ENCODE measurements at places on chromosomes 12 and 14. TPM values are rescaled to one million over a fixed set of nuclear protein-coding genes. Genes with fewer than 3 reads are reported as not detected.
A peak's percentile ranks its signal among the peaks of the same experiment; 100 is the strongest.

GRCh38 chr14:88919502-88919901 lies 95.1 kb downstream of the TTC8 start:
- DNase-seq = no peak

GRCh38 chr14:100994082-100994481 lies 90.6 kb upstream of the RTL1 start:
- DNase-seq = no peak

Gene ZBTB42
- 0.74 TPM for polyA plus RNA-seq

Gene NTF3
- polyA plus RNA-seq = 2.4 TPM

DNA sequence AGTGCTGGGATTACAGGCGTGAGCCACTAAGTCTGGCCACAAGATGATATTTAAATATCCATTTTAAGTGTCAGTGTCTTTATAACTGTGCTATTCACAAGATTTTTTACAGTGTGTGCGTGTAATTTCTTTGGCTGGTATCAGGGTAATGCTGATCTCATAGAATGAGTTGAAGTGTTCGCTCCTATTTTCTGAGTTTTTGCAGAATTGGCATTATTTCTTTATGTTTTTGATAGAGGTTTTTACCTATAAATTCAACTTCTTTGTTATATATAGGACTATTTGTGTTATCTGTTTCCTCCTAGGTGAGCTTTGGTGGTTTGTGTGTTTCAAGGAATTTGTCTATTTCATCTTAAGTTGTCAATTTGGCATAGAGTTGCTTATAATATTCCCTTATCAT lies 45.6 kb downstream of the FOXN4 start:
- DNase-seq = no peak

Gene HOXC10
- not detected for polyA plus RNA-seq

GRCh38 chr12:68896881-68897540 lies 36.0 kb downstream of the CPM start:
- DNase-seq = no peak

GRCh38 chr12:51389302-51389999 lies 1.8 kb downstream of the GALNT6 start:
- DNase-seq = no peak

GRCh38 chr12:113271853-113272561 lies 50.7 kb downstream of the TPCN1 start:
- DNase-seq = no peak

GRCh38 chr12:95788637-95789036 lies 1.9 kb downstream of the NTN4 start:
- no peak for DNase-seq

Gene PYM1
- polyA plus RNA-seq = 54.0 TPM

Gene ZCCHC8
- polyA plus RNA-seq = 25.9 TPM

- no peak for DNase-seq
Observed at GRCh38 chr12:9757433-9758025, 3.2 kb downstream of the CD69 start.

DNA sequence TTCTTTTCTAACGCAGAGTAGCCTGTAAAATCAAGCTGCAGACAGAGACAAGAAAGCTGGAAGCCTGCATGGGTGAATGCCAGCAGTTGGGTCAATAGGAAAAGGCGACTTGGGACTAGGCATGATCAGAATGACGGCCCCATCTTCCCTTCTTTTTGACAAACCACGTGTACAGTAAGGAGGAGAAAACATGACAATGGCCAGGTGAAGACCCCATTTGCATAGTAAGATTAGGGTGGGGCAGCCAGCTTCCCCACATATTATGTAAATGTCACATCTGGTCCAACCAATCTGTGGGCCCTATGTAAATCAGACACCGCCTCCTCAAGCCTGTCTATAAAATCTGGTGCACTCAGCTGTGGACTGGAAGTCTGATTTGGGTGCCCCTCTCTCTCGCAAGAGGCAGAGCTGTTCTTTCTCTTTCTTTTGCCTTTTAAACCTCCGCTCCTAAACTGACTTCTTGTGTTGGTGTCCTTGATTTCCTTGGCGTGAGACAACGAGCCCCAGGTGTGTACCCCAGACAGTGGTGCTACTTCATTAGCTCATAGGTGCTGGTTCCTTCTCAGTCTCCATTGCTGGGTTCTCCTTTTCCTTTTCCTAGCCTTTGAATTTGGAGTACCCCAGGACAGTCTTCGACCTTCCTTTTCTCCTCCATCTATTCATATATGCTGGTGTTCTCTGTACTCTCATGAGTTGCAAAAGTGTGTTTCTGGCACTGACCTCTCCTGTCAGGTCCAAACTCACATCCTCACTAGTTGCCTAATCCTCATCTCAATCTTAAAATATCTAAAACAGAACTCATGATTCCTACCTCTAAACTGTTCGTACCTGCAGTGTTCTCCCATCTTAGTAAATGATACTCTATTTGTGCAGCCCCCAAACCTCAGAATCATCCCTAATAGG lies 9.4 kb upstream of the DHRS7 start:
- DNase-seq = no peak

Gene MUCL1
- not detected for polyA plus RNA-seq

- peak; percentile 71 for DNase-seq
Observed at GRCh38 chr12:96241846-96242256, 47.7 kb downstream of the ELK3 start.

DNA sequence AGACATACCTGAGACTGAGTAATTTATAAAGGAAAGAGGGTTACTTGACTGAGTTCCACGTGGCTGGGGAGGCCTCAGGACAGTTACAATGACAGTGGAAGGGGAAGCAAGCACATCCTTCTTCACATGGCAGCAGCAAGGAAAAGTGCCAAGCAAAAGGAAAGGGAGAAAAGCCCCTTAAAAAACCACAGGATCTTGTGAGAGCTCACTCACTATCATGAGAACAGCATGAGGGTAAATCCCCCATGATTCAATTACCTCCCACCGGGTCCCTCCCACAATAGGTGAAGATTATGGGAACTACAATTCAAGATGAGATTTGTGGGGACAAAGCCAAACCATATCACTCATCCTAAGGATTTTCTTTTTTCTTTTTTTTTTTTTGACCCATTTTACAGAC lies 177.8 kb upstream of the EEA1 start:
- DNase-seq = no peak

GRCh38 chr12:52245962-52246569 lies 13.0 kb downstream of the KRT7 start:
- DNase-seq = no peak

Gene TAS2R42
- polyA plus RNA-seq = not detected

DNA sequence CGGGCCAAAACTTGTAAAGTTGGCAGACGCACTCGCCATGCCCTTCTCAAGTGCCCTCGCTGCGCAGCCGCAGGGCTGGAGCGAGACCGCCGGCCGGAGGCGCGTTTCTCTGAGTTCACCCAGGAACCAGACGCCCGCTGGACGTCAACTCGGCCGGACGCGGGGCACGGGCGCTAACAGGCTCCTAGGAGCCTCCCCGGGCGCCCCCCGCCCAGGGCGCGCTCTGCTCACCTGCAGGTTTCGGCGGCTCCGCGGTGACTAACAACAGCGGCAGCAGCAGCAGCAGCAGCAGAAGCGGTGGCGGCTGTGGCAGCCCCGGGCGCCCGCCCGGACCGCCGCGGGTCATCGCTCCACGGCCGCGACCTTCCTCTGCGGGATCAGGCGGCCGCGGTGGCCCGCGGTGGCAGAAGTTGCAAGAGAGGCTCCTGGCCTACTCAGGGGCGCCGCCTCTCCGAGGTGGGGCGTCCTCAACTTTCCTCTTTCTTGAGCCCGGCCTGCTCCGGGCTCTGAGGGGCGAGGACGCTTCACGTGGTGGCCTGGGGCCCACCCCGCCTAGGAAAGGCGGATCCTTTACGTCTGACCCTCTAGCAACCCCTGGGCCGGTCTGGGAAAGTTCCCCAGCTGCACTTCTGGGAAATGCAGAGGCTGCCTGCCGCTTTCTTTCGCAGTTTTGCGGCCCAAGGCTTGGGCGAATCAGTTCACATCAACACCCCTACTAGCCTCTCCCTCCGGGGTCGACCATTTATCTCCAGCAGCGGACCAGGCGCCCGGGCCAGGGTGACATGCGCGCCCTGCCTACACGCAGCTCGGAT lies at the start of gene PLBD1:
PLBD1 (minus strand) TSS at position 533 of the 812 bp plus-strand sequence; CDS start at position 346, 187 bp downstream.
- peak; percentile 90 for DNase-seq

- no peak for DNase-seq
Observed at GRCh38 chr12:132608231-132609171, 1.9 kb downstream of the LRCOL1 start.

DNA sequence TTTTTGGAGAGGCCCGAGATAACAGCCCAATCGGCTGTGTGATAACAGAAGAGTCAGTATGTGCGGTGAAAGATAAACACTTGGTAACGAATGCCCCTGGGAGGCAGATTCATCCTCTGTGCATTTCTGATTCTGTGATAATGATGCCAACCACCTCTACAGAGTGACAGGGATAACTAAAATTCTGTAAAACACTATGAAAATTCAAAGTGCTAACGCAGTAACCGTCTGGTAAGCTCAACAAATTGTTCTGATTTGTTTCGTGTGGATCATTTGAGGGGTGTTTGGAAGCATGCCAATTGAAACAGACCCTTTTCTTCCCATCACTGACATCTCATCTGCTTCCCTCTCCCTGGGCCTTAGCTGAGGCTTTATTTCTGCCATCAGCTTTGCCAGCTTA lies 76.3 kb downstream of the ESR2 start:
- DNase-seq = no peak

DNA sequence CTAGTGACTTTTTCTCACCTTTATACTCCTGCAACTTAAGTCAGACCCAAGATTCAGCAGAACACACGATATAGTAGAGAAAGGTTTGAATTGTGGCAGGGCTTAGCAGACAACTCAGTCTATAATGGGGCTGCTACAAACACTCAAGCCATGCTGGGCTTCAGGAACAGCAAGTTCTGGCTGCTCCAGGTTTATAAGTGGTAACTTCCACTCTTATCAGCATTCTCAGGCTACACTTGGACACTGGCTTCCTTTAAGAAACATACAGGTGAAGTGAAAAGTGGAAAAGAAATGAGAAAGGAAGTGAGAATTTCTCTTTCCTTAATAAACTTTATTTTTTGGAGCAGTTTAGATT lies 21.7 kb downstream of the PLEKHD1 start:
- no peak for DNase-seq

DNA sequence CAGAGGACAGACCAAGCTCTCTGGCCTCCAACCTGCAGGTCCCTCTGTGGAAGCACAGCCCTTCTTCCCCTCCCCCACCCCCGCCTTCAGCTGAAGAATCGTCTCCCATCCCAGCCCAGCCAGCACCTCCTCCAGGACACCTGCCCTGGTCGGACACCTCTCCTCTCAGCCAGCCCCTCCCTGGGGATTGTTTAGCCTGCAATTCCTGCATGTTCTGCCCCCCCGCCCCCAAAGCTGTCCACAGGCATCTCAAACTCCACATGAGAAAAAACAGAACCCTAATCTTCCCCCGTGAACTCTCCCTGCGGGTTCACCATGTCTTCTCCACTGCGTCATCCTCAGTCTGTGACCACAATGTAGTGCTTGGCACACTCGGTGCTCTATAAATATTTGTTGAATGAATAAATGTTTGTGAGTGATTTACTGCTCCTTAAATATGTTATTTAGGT lies 24.1 kb downstream of the PRIMA1 start:
- DNase-seq = no peak

DNA sequence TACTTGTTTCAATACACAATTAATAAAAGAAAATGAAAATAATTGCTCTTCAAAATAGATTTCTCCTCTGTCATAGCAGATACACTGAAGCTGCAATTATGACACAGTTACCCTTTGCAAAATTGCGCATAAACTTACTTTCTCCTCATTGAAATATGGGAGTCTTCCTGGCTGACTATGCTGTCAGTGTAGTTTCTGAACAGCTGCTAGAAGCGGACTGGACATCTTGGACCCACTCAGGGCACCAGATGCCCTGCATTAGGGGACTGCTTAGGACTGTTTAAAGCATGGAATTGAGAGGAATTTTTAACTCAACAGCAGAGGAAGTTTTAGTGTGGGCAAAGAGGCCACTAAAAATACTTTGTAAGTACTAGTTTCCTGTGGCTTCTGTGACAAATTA lies 454.9 kb downstream of the ATP23 start:
- DNase-seq = no peak

- DNase-seq = no peak
Observed at GRCh38 chr14:96792003-96792402, 5.2 kb upstream of the VRK1 start.

DNA sequence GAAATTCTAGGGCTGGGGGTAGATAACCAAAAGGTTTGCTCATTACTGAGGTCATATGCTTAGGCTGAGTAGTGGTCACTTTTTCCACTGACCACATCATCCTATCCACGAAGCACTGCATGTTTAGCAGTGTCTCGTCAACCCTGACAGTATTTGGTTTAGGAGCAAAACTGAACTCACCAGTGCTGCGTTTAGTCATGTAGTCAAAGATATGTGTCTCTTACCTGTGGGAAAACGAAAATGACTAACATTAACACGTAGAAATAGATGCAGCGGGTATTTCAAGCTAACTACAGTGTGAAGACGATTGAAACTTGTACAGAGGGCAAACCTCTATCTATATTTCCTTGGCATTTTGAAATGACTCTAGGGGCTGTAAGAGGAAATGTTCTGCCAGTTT lies 34.6 kb downstream of the MTHFD1 start:
- DNase-seq = no peak

DNA sequence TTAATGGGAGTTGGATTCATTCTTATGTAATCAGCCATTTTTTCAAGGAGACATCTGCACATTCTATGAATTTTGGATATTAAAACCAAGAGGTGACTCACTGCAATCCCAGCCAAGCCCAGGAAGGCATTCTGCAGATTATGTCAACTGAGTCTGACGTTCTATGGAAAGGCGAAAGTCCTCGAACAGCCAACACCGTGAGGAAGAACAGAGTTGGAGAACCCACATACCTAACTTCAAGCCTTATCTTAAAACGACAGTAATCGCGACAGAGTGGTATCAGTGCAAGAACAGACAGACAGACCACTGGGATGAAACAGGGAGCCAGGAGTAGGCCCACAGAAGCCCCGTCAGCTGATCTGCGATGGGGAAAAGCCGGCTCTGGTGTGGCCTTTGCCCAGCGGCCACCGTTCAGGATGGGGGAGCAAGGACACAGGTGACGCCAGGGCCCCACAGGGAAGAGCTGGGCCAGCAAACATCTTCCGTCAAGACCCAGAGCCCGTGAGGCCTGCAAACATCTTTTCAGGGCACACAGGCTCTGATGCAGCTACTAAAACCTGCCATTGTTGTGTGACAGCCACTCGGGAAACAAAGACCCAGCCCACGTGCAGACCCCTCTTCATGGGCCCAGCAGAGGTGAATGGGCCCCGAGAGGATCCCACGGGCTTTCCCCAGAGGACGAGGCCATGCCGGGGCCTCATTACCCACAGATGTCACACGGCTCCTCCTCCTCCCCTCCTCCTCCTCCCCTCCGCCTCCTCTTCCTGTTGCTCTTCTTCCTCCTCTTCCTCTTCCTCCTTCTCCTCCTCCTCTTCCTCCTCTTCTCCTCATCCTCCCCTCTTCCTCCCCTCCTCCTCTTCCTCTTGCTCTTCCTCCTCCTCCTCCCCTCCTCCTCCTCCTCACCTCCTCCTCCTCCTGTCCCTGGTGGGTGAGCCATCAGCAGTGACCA lies 277.6 kb downstream of the ADGRD1 start:
- DNase-seq = peak; percentile 72

GRCh38 chr14:62409626-62410300 lies 635.5 kb downstream of the KCNH5 start:
- no peak for DNase-seq

Gene TROAP
- polyA plus RNA-seq = 4.8 TPM
